ENCODE measurements at places on chromosomes 5 and 9.
A peak's percentile ranks its signal among the peaks of the same experiment; 100 is the strongest.

- DNase-seq: no peak
Measured at GRCh38 chr5:93941897-93942296, 200.5 kb upstream of the POU5F2 start.

DNA sequence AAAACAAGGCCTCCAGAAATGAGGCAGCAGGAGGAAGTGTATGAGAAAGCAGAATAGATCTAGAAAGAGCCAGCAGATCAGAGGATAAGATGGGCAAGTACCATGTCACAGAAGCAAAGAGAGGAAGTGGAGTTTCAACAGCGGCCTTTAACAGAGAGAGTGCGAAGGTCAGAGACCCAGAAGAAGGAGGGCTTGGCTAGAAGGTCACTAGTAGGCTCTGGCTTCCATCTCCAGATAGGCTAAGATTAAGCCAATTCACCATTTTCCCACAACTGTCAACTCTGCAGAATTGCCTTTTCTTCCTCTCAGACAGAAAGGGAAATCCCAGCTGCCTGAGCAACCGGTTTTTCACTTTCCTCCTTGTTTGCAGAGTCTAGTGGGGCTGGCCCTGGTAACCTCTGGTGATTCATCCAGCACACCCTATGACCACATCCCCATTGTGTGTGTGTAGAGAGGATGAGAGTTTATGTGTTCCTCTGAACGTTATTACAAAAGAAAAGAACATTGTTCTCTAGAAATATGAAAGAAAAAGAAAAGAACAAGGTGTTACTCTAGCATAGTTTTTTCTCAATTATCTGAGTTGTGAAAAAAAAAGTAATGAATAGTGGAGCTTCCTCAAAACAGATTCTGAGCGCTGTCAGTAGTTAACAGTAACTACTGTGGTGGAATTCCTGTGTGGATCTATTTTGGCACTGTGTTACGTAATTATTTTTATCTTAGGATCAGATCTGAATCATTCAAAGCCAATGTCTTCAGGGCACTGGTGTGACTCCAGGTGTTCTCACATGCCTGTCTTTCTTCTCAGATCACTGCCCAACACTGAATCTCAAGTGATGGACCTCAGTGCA, 220.4 kb downstream of the ARRDC3 start:
- DNase-seq: no peak

DNA sequence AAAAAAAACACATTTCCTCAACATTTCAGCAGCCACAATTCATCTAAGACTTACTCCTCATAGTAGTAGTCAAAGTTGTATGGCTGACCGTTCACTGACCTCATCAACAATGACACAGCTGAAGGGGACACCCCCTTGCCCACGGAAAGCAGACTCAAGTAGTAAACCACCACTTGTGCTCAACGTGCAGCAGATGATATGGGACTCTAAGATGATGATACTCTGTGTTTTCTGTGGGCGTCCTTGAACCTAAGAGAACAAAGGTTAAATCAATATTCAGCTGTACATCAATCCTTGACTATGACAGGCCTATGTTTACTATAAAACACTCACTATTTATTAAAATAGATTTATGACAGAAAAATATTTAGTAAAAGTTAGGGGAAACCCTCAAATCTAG, 71.6 kb downstream of the SETX start:
- DNase-seq: no peak

- DNase-seq: peak; percentile 15
Measured at GRCh38 chr9:15423231-15423985, 732 bp downstream of the SNAPC3 start.

DNA sequence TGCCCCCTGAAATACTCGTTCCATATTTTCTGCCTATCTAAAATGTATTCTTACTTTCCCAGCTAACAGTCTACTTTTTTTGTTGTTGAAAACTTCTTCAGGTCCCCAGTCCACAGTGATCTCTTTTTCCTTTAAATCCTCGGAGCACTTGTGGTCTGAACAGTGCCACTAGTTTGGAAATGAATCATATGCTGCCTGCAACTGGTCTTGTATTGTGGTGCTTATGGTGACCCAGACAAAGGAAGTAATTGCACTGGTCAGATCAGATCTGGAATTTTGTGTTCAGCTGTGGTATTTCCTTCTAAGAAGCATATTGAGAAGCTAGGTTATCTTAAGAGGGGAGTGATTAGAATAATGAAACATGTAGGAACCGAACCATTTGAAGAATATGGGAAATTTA, 2.9 kb downstream of the UNC13B start:
- DNase-seq: no peak

DNA sequence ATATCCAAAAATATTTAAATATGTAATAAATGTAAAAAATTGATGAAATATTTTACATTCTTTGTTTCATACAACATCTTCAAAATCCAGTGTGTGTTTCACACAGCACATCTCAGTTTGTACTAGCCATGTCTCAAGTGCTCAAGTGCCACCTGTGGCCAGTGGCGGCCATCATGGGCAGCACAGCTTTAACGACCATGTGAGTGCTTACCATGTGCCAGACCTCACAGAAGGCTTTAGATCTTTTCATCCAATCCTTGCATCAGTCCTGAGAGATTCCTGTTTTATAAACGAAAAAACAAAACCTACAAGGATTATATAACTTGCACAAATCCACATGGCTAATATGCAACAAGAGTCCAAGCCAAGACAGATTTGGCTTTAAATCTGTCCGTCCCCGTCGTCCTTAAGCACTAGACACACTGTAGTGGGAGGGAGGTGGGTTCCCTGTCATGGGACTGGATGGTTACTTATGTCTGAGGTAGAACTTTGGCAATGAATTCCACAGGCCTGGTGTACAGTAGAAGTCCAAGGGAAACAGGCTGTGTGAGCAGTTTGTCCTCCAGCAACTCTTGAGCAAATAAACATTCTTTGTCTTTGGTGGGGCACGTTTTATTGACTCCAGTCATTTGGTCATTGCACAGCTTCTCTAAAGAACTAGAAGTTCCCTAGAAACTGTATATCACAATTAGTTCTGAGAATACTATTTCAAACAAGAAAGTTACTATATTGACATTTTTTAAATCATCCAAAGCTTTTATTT, 25.0 kb upstream of the F2R start:
- no peak for DNase-seq

DNA sequence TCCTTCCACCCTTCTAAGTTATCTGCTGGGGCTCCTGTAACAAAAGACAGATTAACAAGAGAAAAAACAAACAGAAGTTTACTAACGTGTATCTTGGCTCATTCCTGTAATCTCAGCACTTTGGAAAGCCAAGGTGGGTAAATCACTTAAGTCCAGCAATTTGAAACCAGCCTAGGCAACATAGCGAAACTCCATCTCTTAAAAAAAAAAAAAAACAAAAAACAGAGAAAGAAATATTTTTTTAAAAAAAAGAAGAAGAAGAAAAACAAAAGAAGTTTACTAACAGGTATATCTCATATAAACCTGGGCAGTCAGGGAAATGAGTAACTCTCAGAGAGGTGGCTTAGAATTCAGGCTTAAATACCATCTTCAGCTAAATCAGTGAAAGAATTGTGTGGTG, 10.3 kb upstream of the NDFIP1 start:
- DNase-seq: no peak

GRCh38 chr9:113737517-113738271, 138.4 kb upstream of the ZNF618 start:
- peak; percentile 83 for DNase-seq

DNA sequence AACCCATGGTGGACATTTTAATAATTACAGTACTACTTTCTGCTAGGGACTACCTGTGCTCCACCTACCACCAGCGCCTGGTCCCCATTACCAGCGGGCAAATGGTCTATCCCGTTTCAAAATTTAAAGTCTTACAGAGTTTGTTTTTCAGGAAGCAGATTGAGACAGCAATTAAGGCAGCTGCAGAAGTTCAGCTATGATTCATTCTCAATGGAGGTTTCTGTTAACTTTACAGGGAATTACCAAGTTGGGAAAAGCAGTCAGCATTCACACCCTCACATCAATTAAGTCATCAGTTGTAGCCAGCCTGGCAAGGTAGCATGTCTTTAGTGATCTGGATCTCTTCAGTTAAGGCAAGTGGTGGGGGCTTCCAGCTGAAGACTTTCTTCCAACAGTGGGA, 410.6 kb upstream of the DAB2 start:
- no peak for DNase-seq

DNA sequence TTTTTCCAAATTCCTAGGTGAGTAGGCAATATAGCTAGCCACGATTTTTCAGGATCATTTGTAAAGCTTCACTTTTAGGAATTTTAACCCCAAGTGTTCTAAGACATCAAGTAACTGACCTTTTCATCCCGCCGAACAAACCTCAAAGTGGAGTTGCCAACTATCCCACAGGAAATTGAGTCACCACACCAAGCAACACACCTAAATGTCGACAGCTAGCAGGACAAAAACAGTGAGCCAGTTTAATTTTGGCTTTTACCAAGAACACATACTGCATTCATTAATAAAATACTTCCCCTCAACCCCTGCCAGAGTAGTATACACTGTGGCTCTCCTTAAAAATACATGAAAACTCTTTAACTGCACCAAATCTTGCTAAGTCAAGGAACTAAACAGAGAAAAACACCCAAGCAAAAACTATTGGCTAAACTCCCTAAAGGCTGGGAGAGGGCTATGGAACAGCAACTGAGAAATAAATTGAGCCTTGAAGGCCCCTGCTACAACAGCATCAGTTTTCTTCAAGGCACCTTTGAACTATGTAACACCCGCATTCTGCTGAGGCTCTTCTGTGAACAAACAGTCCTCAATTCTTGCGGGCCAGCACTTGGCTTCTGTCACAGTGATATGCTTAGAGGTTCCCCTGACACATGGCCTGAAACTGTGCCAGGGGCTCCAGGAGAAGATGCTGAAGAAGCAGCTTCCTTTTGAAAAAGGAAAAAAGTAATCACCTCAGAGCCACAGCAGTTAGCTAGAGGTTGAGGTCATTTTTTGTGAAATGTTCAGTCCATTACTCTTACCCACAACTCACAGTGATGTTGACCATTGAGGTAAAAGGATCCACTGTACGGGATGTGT, 459.6 kb downstream of the RAB3C start:
- DNase-seq: no peak

DNA sequence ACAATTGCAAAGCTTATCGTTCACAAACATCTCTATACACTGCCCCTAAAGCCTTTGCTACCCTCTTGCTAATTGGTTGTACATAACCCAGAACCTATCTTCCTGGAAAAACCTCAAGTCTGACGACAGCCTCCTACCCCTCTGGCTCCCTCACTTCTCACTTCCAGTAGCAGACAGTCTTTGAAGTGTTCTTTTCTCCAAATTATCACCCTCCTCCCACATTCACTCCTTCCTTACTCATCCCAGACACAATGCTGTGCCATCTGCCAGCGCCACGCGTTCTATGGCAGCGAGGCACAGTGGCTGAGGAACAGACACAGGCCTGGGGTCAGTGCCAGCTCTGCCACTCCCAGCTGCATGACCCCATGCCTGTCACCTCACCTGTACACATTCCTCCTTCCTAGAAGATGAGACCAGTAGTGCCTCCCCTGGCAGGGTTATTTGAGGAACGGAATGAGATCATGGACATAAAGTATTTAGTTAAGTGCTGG, 27.7 kb downstream of the CLTA start:
- DNase-seq: no peak

- peak; percentile 93 for DNase-seq
Measured at GRCh38 chr5:55226934-55227663, at the start of gene MCIDAS. MCIDAS (minus strand) TSS chr5:55227315; CDS start chr5:55227138, 177 bp downstream.

DNA sequence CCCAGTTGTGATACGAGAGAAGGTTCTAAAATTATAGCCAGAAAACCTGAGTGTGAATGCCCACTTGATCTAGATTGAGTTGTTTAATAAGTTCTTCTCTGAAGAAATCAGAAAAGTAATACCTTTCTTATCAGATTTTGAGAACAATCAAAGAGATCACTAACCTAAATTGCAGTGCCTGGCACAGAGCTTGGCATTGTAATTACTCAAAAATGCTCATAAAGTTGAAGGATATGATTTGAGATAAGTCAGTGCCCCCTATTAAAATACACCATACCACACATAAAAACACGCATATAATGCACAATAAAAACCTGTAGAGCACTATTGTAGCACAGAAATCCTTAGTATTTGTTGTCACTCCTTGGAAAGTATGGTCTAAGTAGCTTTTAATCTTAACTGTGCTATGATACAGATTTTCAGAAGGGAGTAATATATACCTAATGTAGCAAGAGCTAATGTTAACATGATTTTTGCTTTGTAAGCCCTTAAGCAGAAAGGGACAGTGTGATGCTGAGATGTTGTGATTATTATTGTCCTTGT, 257.5 kb upstream of the CDH18 start:
- DNase-seq: no peak

DNA sequence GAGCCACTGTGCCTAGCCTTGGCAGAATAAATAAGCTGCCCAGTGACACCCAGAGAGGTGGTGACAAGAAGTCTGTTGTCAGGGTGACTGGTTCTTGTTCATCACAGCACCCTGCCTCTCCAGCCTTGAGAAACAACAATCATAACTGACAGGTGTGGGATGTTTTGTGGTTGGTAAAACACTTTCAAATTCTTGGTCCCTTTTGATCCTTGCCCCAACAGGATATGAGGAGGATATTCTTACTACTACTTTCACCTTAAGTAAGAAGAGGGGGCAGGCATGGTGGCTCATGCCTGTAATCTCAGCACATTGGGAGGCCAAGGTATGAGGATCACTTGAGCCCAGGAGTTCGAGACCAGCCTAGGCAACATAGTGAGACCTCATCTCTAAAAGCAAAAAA, 14.2 kb upstream of the FRRS1L start:
- no peak for DNase-seq

GRCh38 chr9:135016037-135016640, 71.3 kb upstream of the OLFM1 start:
- no peak for DNase-seq

DNA sequence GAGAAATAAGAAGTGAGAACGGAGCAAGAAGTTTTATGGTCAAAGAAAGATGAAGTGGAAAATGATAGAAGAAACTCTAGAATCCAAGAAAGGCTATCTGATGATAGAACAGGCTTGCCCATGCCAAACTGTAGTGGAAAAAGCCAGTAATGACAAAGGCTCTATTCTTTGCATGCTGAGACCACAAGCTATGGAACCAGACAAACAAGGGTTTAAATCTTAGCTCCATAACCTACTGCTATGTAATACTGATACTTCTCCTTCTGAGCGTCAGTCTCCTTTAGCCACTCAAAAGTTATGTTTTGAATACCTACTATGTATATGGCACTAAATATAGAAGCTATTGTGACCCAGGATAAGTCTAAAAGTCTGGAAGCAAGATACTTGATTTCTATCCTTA, 51.2 kb upstream of the TRIM32 start:
- DNase-seq: no peak
